Transverse colon (tissue), 4 donors: ENCODE measurements at places on chromosomes 16 and 17. TPM values are rescaled to one million over a fixed set of nuclear protein-coding genes. Genes with fewer than 3 reads are reported as not detected.

GRCh38 chr17:73910821-73911515 is 266.7 kb upstream of the SDK2 start:
- no peak for DNase-seq

Gene GP1BA
- total RNA-seq = not detected

Gene SOST
- not detected for total RNA-seq

Gene LRRC46
- 0.80 TPM for total RNA-seq

DNA sequence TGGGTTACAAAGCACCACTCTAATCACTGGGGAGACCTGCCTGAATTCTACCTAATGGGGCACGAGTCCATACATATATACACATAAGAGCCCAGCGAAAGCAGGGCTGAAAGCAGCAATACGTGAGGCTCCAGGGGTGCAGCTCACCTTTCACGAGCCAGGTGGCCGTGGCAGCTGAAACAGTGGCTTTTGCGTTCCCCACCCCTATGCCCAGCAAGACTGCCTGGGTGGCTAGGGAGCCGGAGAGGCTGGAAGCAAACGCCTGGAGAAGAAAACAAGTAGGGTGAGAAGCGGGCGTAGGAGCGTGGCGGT is 618 bp downstream of the RUSF1 start:
- no peak for DNase-seq

DNA sequence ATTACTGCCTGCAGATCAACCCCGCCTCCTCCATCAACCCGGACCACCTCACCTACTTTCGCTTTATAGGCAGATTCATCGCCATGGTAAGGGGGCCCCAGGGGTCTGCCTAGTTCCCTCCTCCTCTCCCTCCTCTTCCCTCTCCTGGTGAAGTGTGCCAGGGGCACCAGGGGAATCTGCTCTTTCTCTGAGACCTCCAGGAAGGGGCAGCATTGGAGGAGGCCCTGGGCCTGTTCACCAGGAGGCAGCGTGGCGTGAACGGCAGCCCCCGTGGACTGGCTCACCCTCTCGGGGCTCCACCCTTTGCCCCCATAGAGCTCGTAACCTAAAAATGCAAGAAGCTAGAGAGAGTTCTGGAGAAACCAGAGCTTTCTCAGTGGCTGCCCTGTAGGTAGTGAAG is 17.1 kb upstream of the CLEC18A start:
- DNase-seq = no peak

- no peak for DNase-seq
Observed at GRCh38 chr16:72740347-72740746, 307.6 kb downstream of the ZFHX3 start.

- no peak for DNase-seq
Observed at GRCh38 chr17:29612094-29612403, 10.7 kb downstream of the CORO6 start.

DNA sequence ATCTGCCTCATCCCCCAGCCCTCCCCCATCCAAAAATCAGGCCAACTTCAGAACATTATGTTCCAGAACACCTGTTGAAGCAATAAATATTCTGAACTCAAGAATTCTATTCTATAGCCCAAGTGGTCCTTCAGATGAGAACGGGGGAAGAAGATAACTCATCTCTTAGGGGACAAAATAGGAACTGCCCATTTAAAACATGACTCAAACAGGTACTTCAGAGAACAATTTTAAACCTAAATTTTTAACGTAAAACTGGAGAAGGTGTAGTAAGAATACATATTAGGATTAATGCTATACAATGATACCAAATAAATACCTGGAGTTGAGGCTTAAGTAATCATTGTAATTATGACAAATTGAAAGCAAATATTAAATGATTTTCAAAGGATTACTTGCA is 112.1 kb downstream of the CDYL2 start:
- DNase-seq = no peak

GRCh38 chr16:988471-989353 is 7.1 kb downstream of the SOX8 start:
- DNase-seq = no peak

- DNase-seq = no peak
Observed at GRCh38 chr17:15501793-15502192, 34.4 kb upstream of the CDRT4 start.

DNA sequence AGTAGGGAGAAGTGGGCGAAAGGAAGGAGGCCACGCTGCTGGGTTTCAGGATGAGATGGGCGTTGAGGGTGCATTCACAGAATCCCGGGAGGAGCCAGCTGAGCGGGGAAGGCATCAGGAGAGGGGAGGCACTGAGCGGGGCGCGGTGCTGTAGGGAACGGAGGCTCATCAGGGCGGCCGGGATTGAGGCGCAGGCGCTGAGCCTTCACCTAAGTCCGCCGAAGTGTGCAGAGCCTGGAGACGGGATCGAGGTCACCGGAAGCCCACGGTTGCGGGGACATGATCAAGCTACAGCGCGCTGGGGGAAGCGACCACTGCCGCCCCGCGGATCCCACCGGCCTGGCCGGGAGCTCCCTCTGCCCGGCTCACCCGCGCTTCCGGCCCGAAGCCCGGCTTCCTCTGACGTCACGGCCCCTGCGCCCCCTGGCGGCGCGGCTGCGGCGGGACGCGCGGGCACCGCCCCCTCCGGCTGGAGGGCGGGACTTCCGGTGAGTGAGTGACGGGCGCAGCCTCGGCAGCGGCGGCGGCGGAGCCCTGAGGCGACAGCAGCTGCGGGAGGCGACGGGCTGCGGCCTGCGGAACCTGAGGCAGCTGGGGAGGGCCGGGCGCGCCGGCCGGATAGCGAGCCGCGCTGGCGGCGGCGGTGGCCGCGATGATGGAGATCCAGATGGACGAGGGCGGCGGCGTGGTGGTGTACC is at the start of gene MAPK8IP3:
TSS of gene MAPK8IP3 (plus strand) at position 508 of the 698 bp plus-strand sequence. CDS start at position 653, 145 bp downstream.
- DNase-seq = peak; percentile 94

DNA sequence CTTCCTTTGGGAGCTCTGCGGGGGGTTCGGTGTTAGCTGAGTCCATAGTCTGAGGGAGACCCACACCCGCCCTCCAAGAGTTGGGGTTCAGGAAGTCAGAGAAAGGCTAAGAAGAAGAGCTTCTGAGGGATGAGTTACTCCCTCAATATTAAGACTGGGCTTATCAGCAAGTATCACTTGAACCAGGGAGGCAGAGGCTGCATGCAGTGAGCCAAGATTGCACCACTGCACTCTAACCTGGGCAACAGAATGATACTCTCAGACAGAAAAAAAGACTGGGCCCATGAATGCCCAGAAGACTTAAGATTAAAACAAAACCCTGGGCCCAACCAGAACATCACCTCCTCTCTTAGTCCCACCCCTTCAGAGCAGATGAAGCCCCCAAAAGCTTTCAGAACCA is 6.0 kb downstream of the NKIRAS2 start:
- DNase-seq = no peak

GRCh38 chr17:55478971-55479370 is 32.3 kb downstream of the SMIM36 start:
- DNase-seq = no peak

- DNase-seq = no peak
Observed at GRCh38 chr16:75073545-75074303, 42.9 kb downstream of the LDHD start.

DNA sequence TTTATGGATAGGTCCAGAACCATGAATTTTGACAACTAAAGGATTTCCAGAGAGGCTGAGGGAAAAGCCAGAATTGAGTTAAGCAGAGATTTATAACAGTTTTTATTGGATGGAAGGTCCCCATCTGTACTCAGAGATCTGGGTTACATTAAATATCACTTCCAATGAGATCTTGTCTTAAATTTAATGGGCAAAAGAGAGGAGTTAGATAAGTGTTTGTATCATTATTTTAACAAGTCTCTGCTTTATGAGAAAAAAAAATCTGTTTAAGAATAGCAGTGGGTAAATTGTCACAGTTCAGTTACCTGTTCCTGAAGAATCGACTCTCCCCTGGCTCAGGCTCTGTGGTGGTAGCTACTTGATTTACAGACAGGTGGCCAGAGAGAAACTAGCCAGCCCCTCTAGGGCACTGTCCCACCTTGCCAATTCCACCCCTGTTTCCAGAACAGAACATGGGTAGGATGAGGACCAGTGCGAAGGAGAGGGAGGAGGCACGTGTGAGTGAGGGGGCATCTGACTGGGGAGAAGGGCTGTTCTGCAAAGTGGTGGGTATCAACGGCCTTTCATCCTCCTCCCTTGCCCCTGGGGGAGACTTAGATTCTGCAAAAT is 22.1 kb upstream of the CRHR1 start:
- DNase-seq = no peak

- DNase-seq = no peak
Observed at GRCh38 chr16:85312642-85313525, 200.6 kb upstream of the CIBAR2 start.

Gene MT1B
- not detected for total RNA-seq

DNA sequence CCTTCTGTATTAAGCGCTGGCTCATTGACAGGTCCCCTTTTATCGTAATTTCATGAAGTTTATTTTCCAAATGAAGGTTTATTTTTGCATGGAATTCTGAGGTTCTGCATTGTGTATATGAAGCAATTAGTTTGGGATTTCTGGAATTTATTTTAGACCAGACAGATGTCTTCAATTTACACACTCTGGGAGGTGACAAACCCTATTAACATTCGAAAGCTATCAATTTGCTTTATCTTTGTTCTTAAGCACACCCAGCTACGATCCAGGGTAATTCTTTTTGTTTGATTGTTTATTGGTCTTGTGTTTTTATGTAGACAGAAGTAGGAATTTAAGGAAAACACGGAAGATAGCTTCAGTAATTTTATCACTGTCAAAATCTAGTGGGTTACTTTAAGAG is 264.6 kb downstream of the HS3ST3A1 start:
- DNase-seq = no peak

Gene FAHD1
- 96.9 TPM for total RNA-seq

Gene SDK2
- total RNA-seq = 3.4 TPM

GRCh38 chr17:76635039-76635438 is 8.5 kb downstream of the ST6GALNAC1 start:
- DNase-seq = no peak

DNA sequence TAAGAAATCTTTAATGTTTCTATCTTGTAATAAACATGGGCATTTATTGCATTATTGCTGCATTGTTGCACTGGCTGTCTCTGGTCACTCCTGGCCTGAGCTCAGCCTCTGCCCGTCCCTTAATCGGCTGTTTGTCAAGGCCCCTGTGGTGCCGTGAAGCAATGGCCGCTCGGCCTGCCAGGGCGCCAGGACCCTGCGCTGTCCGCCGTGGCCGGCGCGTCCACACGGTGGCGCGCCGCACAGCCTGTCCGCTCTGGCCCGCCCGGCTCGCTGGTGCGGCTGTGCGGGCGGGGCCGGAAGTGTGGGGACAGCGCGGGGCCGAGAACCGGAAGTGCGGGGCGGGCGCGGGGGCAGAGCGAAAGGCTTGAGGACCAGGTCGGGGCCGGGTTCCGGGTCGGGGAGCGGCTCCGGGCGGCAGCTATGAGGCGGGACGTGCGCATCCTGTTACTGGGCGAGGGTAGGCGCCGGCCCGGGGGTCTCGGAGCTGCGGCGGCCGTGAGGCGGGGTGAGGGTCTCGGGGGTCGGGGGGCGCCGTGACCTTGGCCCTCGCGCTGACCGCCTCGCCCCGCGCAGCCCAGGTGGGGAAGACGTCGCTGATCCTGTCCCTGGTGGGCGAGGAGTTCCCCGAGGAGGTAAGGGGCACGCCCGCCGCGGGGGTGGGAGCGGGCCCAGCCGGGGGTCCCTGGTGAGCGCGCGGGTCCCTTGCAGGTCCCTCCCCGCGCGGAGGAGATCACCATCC is at the start of gene RHOT2:
TSS of gene RHOT2 (plus strand) at position 353 of the 739 bp plus-strand sequence. CDS start at position 421, 68 bp downstream.
- peak; percentile 96 for DNase-seq

GRCh38 chr16:76441876-76442275 is 164.7 kb downstream of the CNTNAP4 start:
- DNase-seq = no peak

- no peak for DNase-seq
Observed at GRCh38 chr17:80695979-80696378, 151.3 kb downstream of the RPTOR start.

DNA sequence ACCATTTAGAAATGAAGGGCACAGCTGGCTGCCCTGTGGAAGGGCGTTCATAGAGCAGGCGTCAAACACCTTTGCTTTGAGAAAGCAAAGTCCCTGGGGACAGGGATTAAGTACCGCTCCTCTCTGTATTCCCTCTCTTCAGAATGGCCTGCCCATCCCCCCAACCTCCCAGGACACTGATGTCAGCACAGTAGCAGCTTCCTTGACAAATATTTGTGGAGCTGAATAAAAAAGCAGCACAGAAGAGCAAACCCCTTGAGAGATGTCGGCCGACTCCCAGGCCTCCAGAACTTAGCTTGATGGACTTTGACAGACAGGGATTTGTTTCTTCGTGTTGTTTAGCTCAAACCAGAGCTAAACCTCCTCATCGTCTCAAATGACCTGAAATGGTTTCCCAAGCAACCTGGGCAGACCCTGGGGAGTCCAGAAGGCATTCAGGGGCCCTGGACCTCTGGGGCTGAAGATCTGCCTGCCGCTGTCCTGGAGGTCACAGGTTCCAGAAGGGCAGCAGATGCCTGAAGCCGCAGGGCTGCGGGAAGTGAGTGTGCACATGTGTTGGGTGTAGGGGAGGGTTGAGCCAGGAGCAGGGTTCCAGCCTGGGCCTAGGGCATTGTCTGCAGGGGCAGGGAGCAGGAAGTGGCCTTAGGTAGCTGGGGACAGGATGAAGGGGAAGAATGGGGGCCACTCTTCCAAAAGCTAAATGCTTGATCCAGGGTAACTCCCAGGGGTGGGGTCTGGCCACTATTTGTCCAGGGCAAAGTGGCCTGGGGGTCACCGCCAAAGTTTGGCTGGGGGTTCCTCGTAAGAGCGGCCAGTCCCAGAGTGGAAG is 42.3 kb upstream of the NKD1 start:
- DNase-seq = no peak

- peak; percentile 51 for DNase-seq
Observed at GRCh38 chr16:85894266-85894665, 4.7 kb upstream of the IRF8 start.

- no peak for DNase-seq
Observed at GRCh38 chr17:61221597-61222471, 177.8 kb upstream of the TBX2 start.

DNA sequence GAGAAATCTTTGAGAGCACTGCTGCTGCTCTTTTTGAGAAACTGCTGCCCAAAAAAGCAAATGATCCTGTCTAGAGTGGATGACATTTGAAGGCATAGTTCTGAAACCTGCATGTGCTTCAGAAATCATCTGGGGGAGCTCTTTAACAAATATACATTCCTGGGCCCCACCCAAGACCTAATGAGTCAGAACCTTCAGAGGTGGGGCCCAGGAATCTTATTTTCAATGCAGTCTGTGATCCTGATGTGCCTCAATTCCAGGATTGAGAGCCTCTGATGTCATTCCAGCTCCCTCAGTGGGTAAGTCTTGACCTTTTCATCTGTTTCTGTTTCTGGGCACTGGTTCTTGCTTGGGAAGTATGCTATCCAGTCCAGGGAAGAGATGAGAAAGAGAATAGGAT is 42.3 kb downstream of the HNF1B start:
- peak; percentile 28 for DNase-seq

DNA sequence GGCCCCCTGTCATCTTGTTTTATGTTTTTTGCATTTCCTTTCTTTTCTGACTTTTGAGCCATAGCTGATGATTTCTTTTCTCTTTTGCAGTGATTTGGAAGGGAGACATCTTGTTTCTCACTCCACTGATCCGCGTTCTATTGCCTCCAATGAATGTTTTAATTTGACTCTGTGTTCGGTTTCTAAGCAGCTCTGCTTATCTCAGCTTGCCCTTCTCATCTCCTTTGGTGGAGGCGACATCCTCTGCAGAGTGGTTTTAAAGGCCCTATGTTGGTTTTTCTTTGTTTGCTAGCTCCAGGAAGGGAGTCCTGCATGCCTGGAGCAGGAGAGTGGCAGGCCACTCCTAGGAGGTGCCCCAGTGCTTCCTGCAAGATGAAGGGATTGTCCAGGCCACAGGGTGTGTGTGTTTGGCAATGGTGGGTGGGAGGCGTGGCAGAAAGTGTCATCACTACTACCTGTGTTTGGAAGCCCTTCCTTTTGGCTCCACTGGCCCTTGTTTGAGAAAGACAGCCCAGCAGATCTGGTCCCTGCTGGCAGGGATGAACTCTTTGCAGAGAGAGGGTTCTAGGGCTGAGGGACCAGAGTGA is 13.6 kb downstream of the SMPD3 start:
- DNase-seq = peak; percentile 84
